Naive thymus-derived CD4-positive, alpha-beta T cell (primary cell): ENCODE measurements at places on chromosomes 6 and 20.

GRCh38 chr20:40749985-40750506, 61.0 kb upstream of the MAFB start:
- no peak for DNase-seq

GRCh38 chr20:48057739-48058138, 272.5 kb upstream of the SULF2 start:
- no peak for DNase-seq

DNA sequence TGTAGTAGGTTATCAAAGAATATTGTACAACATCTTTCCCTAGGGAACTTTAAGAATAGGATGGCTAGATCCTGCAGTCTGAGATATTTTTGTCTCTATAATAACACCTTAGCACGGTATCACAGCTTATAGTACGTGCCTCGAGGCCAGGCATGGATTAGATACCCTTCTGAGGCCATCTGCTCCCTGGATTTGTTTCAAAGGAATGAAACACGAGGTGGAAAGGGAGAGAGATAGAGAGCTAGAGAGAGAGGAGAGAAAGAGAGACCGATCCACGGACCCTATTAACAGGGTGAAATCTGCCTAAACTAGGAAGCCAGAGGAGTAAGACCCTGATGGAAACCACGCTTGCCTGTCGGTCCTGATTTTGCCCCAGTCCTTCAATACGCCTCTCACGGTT, 92.5 kb downstream of the CD83 start:
- DNase-seq: no peak

DNA sequence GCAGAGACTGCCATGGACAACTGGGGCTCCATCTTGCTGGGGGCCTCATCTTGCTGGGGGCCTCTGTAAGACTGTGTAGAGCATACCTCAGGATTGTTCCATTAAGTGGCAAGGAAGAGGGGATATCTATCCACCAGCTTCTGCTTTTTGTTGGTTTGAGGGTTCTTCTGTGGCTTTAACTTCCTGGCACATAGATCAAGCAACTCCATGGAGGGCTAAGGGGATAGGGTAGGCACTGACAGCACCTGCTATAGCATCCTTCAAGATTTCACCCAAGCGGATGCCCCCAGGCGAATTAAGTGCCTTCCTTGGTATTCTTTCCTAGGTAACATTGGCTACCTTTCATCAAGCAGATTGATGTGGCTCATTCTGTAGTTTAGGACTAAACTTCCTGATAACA, 3.8 kb upstream of the LRRN4 start:
- no peak for DNase-seq

GRCh38 chr6:42784717-42785498, 3.1 kb downstream of the BICRAL start:
- DNase-seq: no peak

GRCh38 chr6:27146706-27147505, 100.6 kb upstream of the PRSS16 start:
- DNase-seq: peak; percentile 89

DNA sequence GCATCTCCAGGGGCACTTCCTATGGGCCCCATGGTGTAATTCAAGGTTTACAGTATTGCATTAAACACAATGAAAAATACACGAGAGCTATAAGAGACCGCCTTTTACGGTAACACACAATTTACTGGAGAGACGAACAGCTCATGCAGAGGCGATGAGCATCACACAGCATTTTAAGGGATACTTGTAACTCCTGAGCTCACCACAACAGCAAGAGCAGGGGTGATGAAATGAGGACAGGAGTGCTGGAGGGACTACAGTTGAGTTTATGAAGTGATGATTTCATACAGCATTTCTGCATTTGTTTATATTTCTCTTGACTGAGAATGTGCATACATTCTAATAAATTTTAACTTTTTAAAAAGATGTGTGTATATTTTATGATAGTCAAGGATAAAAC, 113.9 kb downstream of the WDR27 start:
- DNase-seq: no peak

- DNase-seq: no peak
Observed at GRCh38 chr20:48705240-48706115, 122.3 kb downstream of the PREX1 start.

DNA sequence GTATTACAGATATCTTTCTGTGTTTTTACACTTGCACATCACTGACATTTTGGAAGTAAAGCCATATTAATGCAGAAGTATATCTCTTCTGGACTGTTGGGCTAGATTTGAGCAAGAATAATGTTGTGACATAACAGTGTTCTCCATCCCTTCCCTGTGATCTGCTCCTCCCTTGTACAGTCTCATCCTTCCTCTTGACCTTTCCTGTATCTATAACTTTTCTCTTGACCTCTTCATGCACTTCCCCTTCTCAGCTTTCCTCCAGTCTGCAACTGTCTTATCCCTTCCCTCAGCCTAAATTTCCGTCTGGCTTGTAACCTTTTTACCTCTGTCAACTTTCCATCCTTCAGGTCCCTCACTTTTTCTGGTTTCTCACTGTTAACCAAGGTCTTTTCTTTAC, 29.8 kb downstream of the NCOA3 start:
- no peak for DNase-seq

GRCh38 chr20:6142348-6142993, 19.6 kb upstream of the FERMT1 start:
- no peak for DNase-seq

- DNase-seq: no peak
Observed at GRCh38 chr6:117829594-117830319, 77.3 kb upstream of the SLC35F1 start.

DNA sequence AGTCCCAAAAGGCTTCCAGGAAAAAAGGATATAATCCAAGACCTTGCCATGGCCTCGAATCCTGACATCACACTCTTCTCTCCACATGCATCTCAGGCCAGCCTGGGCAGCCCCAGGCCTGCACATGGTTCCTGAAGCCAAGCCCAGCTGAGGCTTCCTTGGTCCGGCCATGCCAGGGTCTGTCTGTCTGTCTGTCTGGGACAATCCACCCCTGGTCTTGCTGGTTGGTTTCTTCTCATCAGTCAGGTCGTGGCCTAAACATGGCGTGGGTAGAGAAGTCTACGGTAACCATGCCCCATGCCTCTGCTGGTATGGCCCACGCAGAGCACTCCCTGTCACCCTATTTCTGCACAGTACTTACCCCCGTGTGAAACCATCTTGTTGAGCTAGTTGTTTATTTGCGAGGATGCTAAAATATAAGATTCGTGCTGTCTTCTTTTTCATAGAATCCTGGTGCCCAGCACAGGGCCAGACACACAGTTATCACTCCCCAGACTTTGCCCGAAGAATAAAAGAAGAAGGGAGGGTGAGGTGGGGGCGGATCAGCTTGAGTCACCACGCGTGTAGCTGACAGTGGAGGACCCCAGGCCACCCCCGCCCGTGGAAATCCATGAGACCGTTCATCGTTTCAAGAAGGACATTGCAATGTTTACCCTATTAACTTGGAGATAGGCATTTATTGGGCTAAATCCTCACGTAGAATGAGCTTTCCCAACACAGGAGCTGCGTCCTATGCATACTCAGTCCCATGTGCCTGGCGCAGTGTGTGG, 107.2 kb downstream of the RNASET2 start:
- no peak for DNase-seq

DNA sequence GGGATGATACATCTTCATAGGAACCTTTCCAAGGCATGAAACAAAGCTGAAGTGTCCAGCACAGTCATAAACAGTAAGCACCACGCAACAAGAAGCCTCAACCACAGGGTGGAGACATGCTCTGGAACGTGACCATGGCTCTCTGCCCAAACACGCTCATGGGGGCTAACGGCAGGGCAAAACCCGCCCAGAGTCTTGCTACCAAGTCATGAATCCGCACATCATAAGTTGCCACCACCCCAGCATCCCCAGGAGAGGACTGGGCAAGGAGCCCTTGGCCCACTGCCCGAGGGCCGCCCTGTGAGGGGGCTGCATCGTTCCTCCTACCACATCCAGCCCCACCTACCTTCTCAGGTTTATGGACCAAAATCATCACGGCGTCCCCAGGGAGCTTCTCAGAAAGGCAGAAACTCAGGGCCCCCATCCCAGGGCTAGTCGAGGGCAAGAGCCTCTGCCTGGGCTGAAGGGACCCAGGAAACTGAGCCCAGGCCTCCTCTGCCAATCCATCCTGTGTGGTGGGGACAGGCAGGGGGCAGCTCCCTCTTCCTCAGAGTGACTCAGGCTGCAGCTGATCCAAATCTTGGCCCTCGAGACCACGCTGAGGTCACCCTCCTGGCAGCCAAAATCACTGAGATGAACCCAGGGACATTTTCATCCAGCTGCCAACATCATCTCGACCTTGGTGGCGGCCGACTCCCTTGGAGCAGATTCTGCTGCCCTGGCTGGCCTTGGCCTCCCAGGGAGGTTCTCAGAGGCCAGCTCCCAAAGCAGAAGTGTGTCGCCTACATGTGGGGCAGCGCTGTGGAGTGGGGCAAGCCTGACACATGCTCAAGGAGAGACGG, 42.6 kb downstream of the BMP7 start:
- DNase-seq: no peak

- DNase-seq: no peak
Observed at GRCh38 chr6:100506651-100507050, 41.9 kb upstream of the SIM1 start.

GRCh38 chr6:166737261-166737660, 110.2 kb upstream of the RPS6KA2 start:
- no peak for DNase-seq

DNA sequence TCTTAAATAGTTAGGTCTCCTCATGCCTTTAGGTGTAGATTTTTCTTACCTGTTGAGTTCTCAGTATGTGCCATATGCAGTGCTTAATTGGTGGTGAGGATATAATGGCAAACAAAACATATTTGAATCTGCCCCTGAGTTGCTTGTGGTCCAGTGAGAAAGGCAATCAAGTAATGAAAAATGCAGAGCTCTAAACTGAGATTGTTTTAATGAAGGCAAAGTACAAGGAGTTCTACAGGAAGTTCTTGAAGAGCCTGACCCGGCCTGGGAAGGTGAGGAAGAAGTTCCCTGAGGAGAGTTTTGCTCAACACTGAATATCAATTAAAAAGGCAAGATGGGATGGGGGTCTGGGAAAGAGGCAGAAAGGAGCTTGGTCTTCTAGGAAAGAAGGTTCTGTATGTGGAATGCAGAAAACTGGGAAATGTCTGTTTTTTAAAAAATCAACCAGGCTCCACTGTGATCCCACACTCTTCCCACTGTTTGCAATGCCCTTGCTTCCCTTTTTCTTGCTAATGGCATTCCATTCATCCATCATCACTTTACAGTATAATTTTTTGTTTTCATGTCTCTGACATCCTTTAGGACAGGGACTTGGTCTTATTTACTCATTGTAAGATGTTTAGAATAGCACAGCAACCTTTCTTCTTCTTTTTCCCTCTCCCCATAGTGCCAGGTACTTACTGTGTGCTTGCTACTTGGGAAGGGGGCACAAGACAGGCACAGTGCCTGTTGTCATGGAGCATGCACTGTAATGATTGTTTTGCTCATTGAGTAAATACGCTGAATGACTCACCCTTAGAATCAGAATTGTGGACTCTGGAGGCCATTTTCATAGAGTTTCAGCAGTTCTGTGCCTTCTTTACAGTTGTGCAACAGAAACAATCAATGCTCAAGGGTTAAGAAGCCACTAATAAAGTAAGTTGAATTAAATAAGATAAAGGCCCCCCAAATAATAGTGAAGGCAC, 64.3 kb downstream of the ANKS1A start:
- DNase-seq: no peak

- DNase-seq: no peak
Observed at GRCh38 chr6:155400654-155400965, 55.0 kb downstream of the NOX3 start.
